Hindlimb muscle (tissue), 1 donor: ENCODE measurements at places on chromosomes 7 and 10.

- DNase-seq, result no peak
Observed at GRCh38 chr10:97325754-97326153, 6.7 kb downstream of the FRAT1 start.

DNA sequence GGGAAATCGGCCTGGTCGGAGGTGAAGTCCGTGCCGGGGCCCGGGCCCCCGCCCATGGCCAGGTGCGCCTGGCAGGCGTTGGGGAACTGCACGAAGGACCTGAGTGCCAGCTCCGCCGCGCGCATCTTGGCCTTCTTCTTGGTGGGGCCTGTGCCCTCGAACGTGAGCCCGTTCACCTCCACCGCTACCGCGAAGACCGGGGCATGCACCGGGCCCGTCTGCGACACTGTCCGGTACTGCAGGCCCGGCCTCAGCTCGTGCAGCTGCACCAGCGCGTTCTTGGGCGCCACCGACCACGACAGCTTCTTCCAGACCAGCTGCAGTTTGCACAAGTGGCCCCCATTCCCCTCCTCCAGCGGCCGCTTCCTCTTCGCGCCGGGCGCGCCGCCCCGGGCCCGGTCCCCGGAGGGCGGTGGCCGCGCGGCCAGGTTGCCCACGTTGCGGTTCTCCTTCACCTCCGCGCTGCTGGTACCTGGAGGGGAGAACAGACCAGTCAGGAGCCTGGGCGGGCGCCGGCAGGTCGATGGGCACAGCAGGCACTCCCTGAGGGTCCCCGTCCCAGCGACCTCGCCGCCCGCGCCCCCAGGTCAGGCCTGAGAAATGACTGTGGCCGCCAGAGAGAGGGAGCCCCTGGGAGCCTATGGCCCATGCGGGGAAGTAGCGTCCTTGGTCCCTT lies 307.4 kb downstream of the WDR37 start:
- DNase-seq, result no peak

GRCh38 chr10:34018129-34018528 lies 683.7 kb upstream of the NRP1 start:
- DNase-seq, result no peak

- peak; percentile 9 for DNase-seq
Observed at GRCh38 chr7:124033095-124033806, 384 bp upstream of the TMEM229A start.

- no peak for DNase-seq
Observed at GRCh38 chr7:68073701-68074100, 1077.1 kb downstream of the TYW1 start.

- DNase-seq, result no peak
Observed at GRCh38 chr10:50575477-50576244, 48.1 kb downstream of the SGMS1 start.

- no peak for DNase-seq
Observed at GRCh38 chr10:117312430-117312829, 62.8 kb downstream of the PDZD8 start.

GRCh38 chr10:132815168-132815857 lies 29.4 kb upstream of the NKX6-2 start:
- no peak for DNase-seq

DNA sequence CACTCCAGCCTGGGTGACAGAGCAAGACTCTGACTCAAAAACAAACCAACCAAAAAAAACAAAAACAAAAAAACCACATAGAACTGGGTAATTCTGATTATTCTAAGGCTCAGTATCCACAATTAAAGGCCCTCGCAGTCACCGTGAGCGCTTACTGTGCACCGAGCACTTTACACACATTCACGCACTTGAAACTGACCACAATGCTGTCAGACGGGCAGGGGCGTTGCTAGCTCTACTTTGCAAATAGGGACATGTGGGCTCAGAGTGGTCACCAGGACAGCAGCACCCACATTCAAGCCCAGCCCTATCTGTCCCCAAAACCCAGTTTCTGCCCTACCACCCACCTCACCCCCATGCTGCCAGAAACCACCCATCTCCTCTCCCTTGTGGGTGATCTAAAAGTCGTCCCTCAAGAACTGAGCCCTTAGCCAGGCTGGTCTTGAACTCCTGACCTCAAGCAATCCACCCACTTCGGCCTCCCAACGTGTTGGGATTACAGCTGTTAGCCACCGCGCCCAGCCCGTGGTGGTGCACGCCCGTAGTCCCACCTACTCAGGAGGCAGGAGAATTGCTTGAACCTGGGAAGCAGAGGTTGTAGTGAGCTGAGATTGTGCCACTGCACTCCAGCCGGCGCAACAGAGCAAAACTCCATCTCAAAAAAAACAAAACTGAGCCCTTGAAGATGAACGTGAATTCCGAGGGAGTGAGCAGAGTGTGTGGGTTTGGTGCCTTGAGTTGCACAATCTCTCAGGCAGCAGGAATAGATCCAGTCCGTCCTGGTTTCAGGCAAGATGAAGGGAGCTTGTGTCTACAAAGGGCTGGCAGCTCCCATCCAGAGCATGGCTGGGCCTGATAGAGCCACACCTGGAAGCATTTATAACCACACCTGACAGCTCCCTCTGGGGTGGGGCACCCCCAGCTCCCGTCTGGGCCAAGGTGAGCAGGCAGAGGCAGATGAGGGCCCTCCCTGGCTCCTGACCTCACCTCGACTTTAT lies 5.4 kb upstream of the HSPB1 start:
- no peak for DNase-seq
